ENCODE measurements at places on chromosomes 7 and 10. TPM values are rescaled to one million over a fixed set of nuclear protein-coding genes. Genes with fewer than 3 reads are reported as not detected.

GRCh38 chr7:113044394-113044793 is 42.2 kb downstream of the GPR85 start:
- no peak for DNase-seq

GRCh38 chr7:55260676-55261385 is 104.3 kb upstream of the LANCL2 start:
- DNase-seq, result no peak

SPDYE2 gene
- not detected for total RNA-seq

EBF3 gene
- under 0.01 TPM for total RNA-seq

- no peak for DNase-seq
These were observed 9.0 kb downstream of the EMX2 start for GRCh38 chr10:117551330-117552155.

NCF1 gene
- not detected for total RNA-seq

OR2A5 gene
- total RNA-seq, result not detected

MPP7 gene
- total RNA-seq, result 21.6 TPM

TMEM176B gene
- total RNA-seq, result not detected

LIPN gene
- not detected for total RNA-seq

- DNase-seq, result no peak
These were observed 72.9 kb downstream of the DOCK4 start for GRCh38 chr7:112133328-112133727.

DNA sequence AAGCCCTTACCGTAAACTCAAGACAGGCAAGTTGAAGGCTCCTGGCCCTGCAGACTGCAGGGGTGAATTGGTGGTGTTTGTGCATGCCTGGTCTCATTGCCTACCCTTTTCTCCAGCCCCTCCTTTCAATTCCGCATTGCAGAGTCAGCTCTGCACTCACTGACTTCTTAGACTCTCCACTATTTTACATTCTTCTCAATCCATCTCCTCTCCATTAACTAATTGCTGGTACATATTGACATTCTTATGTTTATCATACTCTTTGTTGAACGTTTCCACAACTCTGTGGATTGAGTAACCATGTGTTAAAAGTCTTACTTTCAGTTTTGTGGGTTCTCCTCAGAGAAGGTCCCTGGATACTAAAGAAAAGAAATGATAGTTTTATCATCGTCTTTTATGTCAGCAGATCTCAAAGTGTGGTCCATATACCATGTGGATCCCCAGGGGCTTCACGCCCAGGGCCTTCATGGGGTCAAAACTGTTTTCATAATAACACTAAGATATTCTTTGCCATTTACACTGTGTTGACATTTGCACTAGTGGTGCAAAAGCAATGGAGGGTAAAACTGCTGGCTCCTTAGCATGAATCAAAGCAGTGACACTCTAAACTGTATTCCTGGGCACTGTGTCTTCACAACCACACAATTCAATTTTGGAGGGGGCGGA is 135.4 kb upstream of the FZD1 start:
- no peak for DNase-seq

GRCh38 chr10:63819753-63820329 is 298.6 kb downstream of the REEP3 start:
- peak; percentile 89 for DNase-seq

GRCh38 chr7:78489476-78490240 is 691.1 kb downstream of the PHTF2 start:
- no peak for DNase-seq

- no peak for DNase-seq
These were observed 62.6 kb downstream of the CACNB2 start for GRCh38 chr10:18202680-18203460.

DNA sequence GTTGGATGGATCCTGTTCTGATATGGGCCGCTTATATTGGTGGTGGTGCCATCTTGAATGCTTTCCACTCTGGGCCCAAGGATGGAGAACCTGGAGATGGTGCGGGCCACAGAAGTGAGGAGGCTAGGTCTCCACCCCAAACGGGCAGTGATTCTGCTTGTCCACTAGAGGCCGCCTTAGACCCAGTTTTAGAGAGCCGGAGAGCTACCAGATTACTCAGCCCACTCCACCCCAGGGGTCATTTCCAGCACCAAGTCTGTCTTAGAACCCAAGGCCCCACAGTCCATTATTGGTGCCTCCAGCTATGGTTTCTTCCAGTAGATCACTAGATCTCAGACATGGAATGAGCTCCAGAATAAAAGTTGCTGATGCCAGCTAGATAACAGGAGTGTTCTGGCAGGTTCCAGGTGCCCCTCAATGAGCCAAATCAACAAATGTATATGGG is 11.8 kb upstream of the CAMK2G start:
- peak; percentile 75 for DNase-seq

GIMAP6 gene
- 175 TPM for total RNA-seq

GRCh38 chr10:29865700-29866355 is 193.6 kb downstream of the JCAD start:
- DNase-seq, result no peak

GRCh38 chr7:55185321-55185802 is 166.5 kb downstream of the EGFR start:
- no peak for DNase-seq

ADAM12 gene
- total RNA-seq, result 0.65 TPM

GRM3 gene
- not detected for total RNA-seq

- DNase-seq, result peak; percentile 76
These were observed 52.7 kb upstream of the BTRC start for GRCh38 chr10:101301111-101301731.

DNA sequence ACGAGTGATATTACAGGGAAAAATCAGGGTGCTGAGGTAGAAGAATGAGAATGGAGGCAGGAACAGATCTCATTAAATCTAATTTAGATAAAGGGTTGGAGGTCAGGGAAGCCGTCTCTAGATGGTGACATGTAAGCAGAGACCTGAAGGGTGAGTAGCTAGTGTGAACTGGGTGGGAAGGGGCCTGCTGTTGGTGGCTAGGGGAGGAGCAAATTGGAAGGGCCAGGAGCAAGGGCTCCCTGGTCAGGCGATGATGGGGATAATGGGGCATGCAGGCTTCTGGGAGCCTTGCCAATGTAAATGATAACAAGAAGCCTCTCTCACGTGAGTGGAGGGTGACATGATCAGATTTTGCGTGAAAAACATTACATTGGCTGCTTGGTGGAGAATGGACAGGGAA is 76.3 kb downstream of the WDFY4 start:
- no peak for DNase-seq

DNA sequence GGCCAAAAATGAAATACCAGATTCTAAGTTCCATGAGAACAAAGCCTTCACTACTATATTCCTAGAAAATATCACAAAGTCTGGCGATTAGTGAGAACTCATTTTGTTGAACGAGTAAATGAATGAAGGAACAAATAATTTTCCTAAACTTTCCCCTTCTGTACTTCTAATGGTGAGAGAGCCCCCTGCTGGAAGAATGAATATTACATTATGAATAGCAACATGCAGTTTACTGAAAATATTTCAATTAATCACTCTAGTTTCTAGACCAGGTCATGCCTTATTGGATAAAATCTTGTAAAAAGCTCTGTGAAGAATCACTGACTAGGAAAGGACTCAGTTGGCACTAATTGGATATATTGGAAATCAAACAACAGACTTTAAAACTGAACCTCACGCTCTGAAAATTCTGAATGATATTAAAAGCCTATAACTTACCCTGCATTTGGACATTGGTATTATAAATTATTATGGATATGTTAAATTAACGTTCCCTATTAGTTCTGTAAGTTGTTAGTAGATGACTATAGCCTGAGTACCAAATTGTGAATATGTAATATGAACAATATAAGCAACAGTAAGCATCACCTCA is 32.4 kb upstream of the MTPN start:
- DNase-seq, result peak; percentile 56

GRCh38 chr7:107998660-107999480 is 4.1 kb downstream of the LAMB1 start:
- DNase-seq, result no peak

- DNase-seq, result no peak
These were observed 19.6 kb downstream of the FRMPD2 start for GRCh38 chr10:48254750-48255512.

DNA sequence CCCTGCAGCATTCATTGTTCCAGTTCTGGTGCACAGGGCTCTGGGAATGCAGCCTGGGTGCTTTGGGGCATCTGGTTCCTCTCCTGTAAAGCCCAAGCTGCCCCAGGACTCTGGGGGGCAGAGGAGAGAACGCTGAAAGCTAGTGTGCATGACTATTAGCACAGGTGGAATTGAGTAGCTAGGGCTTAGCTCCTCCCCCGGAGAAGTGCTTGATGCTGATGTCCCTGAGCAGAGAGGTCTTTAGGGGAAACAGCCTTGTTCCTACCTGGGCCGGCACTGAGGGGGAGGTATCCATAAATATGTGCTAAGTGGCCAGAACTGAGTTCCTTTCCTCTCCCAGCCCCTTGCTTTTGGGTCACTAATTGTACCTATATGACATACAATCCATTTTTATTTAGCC is 3.9 kb downstream of the ADCY1 start:
- DNase-seq, result no peak

DNA sequence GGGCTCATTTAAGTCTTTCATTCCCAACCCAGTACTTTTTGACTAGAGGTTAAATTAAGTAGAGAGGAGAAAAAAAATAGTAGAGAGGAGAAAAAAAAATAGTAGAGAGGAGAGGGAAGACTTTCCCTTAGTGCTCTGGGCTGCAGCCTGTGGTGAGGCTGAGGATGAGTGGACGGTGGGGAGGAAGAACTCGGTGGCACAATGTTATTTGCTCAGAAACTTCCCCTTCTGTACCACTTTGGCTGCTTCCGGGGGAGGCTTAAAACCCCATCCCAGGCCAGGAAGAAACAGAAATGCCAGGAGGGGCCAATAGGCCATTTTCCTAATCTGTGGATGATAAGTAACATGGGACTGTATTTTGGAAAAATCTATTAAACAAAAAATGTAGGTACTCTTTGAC is 14.6 kb upstream of the MLXIPL start:
- DNase-seq, result no peak

MKI67 gene
- 8.5 TPM for total RNA-seq

PAX4 gene
- not detected for total RNA-seq

GRCh38 chr7:8511855-8512254 is 78.4 kb downstream of the NXPH1 start:
- no peak for DNase-seq

SPDYE5 gene
- not detected for total RNA-seq

DNA sequence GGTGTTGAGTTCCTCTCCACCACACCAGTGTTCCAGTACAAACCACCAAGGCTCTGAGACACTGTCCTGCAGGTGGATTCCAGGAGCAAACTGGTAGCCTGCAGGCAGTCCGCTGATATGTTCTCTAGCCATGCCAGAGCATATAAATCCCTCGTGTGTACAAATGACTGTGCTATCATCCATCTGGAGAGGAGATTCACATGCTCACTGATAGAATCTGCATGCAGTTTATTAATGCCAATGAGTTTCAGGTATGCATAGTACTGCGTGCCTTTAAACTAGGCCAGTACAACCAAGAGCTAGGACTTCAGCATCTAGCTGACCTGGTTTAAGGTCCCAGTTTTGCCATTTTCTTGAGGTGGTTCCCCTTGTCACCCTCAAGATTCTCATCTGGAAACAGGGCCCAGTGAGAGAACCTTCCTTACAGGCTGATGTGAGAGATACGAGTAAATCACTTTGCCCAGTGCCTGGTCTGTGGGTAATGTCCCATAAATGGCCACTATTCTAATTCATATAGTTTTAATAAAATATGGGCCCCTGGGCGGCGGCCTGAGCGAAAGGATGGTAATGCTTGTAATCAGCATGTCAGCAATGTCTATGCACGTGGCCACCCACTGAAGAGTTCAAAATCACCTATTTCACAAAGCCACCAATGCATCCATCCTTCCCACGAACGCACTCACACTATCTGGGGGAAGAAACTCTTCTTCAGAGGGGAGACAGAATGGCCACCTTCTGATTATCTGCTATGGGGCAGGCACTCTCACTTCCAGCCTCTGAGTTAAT is 268.0 kb upstream of the ZMIZ1 start:
- DNase-seq, result no peak

DNA sequence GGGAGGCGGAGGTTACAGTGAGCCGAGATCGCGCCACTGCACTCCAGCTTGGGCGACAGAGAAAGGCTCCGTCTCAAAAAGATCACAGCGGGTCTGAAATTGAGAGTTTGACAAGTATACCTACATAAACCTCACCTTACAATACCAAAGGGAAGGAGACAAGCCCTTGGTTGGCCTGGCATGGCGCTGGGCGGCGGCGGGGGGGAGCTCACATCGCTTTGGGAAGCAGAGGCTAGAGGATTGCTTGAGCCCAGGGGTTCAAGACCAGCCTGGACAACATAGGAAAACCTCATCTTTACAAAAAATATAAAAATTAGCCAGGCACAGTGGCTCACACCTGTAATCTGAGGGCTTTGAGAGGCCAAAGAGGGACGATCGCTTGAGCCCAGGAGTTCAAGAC is 1.1 kb upstream of the ARPC1A start:
- DNase-seq, result no peak

DNA sequence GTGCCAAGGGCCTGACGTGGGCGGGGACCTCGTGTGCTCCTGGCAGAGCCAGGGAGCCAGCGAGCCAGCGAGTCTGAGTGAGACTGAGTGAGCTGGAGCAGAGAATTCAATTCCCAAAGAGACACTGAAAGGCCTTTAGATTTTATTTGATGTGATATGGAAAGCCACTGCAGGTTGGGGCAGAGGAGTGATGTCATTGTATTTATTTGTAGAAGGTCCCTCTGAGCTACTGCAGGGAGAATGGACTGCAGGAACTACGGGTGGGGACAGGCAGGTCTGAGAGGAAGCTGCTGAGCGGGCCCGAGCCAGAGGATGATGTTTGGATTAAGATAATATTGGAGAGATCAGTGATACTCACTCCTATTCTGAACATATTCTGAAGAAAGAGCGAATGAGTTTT is 445.8 kb upstream of the ANKRD30A start:
- DNase-seq, result no peak

- DNase-seq, result no peak
These were observed 181.0 kb downstream of the LRRC4 start for GRCh38 chr7:127850195-127850594.

Measured in lung microvascular endothelial cell (primary cell).